Stomach (tissue), 19 donors: ENCODE measurements at places on chromosomes 16 and 17. TPM values are rescaled to one million over a fixed set of nuclear protein-coding genes. Genes with fewer than 3 reads are reported as not detected.

DNA sequence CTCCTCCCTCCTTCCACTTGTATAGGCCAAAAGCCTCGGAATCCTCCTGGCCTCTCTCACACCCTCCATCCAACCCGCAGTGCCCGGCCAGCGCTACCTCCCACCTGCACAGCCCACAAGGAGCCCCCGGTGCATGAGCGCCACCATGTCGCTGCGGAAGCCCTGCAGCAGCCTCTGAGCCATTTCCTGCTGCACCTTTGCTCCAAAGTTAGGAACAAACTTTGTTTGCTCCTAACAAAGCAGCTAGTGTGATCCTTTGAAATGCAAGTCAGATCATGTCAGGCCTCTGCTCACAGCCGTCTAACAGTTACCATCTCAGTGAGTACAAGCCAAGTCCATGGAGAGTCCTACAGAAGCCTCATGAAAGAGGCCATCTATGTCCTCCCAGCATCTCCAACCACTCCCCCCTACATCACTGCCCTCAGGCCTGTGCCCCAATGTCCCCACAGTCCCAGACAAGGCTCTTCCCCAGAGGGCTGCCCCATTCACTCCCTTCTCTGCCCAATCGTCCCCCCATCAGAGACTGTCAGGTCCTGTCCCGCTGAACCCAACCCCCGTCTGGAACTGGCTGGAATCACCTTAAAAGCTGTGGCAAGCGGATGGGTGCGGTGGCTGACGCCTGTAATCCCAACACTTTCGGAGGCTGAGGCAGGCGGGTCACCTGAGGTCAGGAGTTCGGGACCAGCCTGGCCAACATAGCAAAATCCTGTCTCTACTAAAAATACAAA is 7.5 kb downstream of the DCAKD start:
- no peak for DNase-seq
- no peaks in the 10 kb centered on the region for H3K27me3 ChIP-seq
- H3K4me3 ChIP-seq = no peak overlapping the region
- peaks cover 67% of the 10 kb centered on the region for H3K4me1 ChIP-seq
- no peak overlapping the region for H3K27ac ChIP-seq
- H3K36me3 ChIP-seq = no peaks in the 10 kb centered on the region

DNA sequence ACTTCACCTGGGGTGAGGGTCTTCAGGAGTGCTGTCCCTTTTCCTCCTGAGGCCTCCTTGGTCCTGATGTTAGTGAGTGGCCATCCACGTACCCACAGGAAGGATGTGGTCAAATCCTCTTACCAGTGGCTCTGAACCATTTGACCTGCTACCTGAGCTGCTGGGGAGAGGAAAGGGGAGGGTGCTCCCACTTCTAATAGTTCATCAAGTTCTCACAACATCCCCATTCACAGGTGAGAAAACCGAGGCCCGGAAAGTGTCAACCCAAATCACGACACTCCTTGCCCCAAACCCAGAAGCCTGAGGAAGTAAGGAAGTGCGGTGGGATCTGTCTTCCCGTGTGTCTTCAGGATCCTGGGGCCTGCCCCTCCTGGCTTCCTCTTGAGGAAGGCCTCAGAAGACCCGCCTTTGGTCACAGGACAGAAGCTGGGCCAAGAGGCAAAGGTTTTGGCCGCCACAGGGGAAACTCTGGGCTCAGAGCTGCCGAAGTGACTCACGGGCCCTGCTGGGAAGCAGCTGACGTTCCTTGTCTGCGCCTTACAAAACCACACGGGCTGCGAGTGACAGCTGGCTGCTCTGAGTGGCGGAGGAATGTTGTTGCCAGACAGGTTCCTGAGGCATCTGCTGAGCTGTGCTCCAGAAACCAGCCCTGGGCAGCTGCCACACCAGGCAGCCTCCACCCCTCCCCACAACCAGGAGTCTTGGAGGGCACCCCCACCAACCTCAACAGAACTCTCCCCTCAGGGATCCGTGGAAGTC is 13.9 kb upstream of the KIFC3 start:
- H3K4me1 ChIP-seq = peaks cover 15% of the 10 kb centered on the region
- no peaks in the 10 kb centered on the region for H3K27me3 ChIP-seq
- peak; percentile 90 for DNase-seq

DNA sequence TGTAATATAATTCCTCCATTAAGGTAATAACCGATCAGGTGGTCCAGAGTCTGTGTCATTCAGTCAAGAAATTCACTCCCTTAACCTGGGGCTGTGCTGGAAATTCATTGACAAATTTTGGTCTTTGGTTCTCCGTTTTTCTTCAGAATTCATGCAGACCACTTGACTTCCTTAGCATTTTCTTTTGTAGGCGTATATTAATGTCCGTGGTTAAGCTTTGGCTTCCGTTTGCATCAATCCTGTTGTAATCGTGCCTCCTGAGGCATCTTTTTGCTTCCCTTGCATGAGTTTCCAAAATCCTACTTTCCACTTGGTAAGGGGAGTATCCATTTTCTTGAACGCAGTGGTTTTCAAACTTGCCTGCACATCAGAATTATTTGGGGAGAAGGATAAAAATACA is 9.0 kb downstream of the LRRC37B start:
- no peak overlapping the region for H3K27ac ChIP-seq
- no peaks in the 10 kb centered on the region for H3K27me3 ChIP-seq
- no peak for DNase-seq
- H3K4me3 ChIP-seq = no peak overlapping the region

GRCh38 chr16:28293601-28293960 is 1.3 kb downstream of the SBK1 start:
- H3K4me3 ChIP-seq = peak overlapping the region; percentile 60
- peaks cover 25% of the 10 kb centered on the region for H3K4me1 ChIP-seq
- DNase-seq = no peak
- H3K27ac ChIP-seq = no peak overlapping the region

DNA sequence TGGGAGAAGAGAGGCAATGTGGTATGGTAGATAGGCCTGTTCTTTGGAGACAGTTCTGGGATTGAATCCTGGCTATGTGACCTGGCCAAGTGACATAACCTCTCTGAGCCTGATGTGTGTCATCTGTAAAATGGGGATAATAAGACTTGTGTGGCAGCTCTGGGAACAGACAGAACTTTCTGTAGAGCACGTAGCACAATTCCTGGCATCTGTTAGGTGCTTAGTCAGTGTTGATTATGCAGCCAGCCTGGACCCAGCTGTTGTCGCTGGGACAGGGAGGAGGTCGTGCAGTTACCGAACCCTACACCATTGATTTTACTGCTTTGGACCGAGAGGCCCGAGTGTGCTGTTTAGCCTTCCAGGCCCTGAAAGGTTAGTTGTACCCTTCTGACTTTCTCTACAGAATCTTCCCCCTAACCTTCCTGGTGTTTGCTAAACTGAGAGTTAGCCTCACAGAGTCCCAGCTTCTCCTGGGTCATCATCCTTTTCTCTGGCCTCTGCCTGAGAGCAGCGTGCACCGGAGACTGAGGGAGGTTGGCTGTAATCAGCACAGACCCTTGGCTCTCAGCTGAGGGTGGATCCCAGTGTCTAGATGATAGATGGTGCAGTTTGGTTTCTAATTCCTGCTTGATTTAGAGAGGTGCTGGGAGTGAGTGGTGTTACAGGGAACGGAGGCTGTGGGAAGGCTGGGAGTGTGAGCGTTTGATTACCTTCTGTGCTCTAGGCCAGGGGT is 31.9 kb downstream of the MSI2 start:
- DNase-seq = peak; percentile 35
- no peaks in the 10 kb centered on the region for H3K36me3 ChIP-seq
- no peaks in the 10 kb centered on the region for H3K27me3 ChIP-seq
- H3K4me3 ChIP-seq = no peak overlapping the region
- peaks cover 36% of the 10 kb centered on the region for H3K4me1 ChIP-seq

DNA sequence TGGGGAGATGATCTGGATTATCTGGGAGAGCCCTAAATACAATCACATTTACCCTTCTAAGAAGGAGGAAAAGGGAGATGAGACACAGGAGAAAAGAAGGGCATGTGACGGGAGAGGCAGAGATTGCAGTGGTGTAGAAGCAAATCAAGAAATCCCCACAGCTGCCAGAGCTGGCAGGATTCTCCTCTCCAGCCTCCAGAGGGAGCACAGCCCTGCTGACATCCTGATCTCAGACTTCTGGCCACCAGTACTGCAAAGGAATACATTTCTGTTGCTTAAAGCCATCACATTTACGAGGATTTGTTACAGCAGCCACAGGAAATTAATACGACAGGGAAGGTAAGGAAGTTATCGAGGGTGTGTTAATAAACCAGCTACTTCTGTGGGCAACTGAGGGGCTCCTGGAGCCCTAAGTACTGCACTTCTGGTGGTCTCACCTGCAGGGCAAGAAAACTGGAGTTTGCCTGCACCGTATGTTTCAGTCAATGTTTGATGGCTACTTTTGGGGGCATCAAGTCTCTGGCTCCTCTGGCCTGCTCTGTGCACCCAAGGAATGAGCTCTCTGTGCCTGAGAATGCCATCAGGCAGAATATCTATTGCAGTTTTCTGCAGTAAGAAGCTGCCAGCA is 22.9 kb upstream of the CDH13 start:
- DNase-seq = peak; percentile 78
- H3K36me3 ChIP-seq = no peaks in the 10 kb centered on the region
- H3K27me3 ChIP-seq = peaks cover 28% of the 10 kb centered on the region
- no peak overlapping the region for H3K27ac ChIP-seq
- H3K4me1 ChIP-seq = no peaks in the 10 kb centered on the region
- no peak overlapping the region for H3K4me3 ChIP-seq

DNA sequence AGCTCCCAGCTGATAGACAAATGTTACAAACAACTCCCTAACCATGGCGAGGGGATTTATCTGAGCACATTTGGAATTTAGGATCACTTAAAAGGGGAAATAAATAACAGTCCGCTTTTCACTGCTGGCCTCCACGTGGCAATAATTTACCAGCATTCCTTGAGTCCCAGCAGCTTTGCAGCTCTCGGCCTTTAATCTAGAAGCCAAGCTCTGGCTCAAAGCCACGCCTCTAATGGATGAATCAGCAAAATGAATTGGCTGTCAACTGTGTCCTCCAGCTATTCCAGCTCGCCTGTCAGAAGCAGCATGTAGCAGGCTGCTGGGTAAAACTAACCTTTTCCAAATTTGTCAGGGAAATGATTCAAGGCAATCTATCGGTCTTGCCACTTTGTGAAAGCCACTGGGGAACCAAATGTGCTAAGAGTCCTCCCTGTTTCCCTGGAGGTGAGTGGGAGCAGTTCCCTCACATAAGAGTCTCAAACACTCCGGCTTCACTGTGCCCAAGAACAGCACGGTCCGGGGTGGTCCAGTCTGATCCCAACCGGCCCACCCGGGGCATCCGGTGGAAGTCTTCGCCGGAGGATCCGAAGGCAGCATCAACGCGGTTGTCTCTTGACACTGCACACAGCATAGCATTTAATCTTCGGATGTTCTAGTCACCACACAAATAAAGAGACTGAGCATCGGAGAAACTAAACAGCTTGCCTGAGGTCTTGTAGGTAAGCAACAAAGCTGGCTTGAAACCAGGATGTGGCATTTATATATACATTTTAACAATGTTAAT is 143.3 kb downstream of the PARN start:
- peaks cover 20% of the 10 kb centered on the region for H3K4me1 ChIP-seq
- peaks cover 14% of the 10 kb centered on the region for H3K36me3 ChIP-seq
- peak overlapping the region; percentile 58 for H3K27ac ChIP-seq
- H3K27me3 ChIP-seq = no peaks in the 10 kb centered on the region

DNA sequence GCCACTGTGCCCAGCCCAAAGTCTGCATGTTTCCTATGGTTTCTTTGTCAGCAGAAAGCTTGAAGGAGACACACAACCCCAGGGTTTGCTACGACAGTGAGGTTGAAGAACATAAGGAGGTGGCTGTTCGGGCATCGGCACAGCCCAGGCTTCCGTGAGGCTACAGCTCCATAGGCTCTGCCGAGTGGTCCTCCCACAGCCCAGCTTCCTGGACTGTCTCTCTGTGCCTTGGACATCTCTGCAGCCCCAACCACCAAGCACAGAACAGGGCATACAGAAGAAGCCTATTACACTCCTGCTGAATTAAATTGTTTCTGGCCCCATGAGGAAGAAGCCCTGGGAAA is 3.2 kb upstream of the HAP1 start:
- no peak overlapping the region for H3K27ac ChIP-seq
- no peak overlapping the region for H3K4me3 ChIP-seq
- DNase-seq = no peak
- H3K36me3 ChIP-seq = no peaks in the 10 kb centered on the region
- peaks cover 15% of the 10 kb centered on the region for H3K4me1 ChIP-seq

DNA sequence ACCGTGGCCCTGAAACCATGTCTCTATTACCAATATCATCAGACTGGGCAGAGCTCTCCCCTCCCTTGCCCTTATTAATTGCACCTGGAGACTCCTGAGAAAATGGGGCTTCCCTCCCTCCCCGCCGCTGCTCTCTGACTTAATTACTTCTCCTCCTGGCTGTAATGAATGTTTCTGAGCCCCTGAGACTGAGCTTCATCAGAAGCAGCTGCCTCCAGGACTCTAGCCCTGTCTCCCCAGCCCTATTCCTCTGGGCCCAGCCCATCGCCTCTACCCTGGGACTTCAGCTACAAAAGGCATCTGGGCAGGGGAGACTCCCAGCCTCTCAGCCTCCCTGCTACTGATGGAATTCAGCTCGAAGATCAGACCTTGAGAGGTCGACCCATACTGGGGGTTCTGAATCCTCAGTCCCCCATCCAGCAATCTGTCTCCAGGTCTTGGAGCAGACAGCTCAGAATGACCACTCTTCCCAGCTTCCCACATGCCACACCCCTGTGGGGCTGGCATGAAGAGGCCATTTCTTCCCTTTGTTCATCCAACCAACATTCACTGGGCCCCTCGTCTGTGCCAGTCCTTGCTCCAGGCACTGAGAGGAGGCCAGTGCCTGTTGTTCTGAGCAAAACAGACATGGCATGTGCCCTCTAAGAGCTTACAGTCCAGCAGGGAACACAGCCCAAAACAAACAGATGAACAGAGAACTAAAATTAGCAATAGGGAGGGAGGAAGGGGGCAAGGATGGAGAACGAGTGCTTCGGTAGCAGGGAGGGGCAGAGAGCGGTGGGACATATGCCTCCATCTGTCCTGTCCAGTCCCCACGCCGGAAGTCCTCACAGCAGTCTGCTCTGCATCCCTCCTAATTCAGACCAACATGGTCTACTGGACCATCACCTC is 17.0 kb upstream of the NAGS start:
- H3K27me3 ChIP-seq = peaks cover 24% of the 10 kb centered on the region
- DNase-seq = no peak
- H3K27ac ChIP-seq = no peak overlapping the region
- H3K4me1 ChIP-seq = peaks cover 17% of the 10 kb centered on the region

DNA sequence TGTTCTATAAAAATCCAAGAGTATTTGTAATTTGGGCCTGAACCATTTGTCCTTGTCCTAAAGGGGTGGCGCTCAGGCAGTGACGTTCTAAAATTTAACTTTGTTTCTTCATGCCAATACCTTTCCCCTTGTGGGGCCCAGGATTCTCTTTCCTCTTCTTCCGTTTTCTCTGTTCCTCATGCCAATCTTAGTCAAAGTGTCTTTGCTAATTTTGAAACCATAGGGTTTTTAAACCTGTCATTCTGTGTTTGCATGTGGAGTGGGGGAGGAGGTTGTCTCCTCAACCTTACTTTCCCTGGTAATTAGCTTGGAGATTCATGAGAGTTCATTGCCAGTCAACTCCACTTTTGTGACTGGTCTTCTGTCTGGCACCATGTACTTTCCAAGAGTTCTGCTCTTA is 337.1 kb downstream of the MAF start:
- no peaks in the 10 kb centered on the region for H3K27me3 ChIP-seq
- no peak overlapping the region for H3K27ac ChIP-seq
- no peaks in the 10 kb centered on the region for H3K4me1 ChIP-seq
- no peak for DNase-seq
- H3K36me3 ChIP-seq = no peaks in the 10 kb centered on the region
- no peak overlapping the region for H3K4me3 ChIP-seq

- DNase-seq = no peak
- H3K4me3 ChIP-seq = no peak overlapping the region
- no peak overlapping the region for H3K27ac ChIP-seq
- H3K27me3 ChIP-seq = no peaks in the 10 kb centered on the region
- peaks cover 3% of the 10 kb centered on the region for H3K36me3 ChIP-seq
Measured at GRCh38 chr16:83933885-83934683, 19.0 kb upstream of the OSGIN1 start.

Gene OR3A2
- not detected for total RNA-seq

Gene APOBR
- 1.1 TPM for total RNA-seq

Gene ZNF205
- 0.87 TPM for total RNA-seq
